ENCODE measurements at places on chromosomes 4 and X.
A peak's percentile ranks its signal among the peaks of the same experiment; 100 is the strongest.

DNA sequence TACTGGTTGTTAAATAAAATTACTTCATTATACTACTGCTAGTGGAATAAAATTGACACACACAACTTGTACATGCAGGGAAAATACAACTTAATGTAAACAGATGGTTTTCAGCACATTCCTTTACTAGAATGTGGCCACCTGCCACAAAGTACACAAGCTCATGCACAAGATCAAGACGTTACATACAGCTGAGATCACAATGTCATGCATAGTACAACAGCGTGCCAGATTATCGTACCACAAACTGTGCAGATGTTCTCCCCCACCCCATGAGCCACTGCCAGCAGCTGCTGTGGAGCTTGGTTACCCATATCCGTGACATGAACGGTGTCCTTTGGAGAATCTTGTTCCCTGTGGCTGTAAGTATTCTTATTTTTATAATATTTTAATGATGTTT, 27.7 kb downstream of the FBXO8 start:
- DNase-seq, result peak; percentile 62

DNA sequence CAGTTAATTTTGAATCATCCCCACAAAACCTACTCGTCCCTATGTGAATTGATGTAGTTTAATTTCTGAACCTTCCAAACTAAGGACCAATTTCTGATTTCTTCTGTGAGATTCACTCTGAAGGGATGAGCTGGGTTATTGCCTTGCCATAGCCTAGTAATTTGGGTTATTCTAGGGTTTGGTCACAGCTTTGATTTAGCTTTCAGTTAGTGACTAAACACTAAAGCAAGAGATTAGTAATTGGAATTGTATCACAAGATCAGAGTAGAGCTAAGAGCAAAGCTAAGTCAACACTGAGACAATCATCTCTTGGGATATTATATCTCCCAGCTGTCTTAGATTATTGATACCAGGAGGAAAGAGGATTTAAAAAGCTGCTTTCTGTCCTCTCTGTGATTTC, 588.0 kb downstream of the CCSER1 start:
- DNase-seq, result no peak

DNA sequence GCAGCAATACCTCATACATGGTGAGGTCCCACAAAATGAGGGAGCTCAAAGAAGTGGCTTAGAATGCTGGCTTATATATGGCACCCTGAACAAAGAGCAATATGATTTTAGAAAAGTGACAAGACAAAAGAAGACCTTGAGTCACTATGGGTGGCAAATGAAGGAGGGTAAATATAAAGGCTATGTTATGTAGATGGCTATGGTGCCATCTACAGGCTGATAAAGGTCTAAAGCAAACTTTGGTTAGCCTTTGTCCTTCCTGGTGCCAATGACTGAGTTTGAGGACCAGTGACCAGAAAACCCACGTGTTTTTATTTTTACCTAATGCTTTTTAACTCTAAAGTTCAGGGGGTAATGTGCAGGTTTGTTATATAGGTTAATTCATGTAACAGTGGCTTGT, 151.8 kb downstream of the CCNG2 start:
- peak; percentile 43 for DNase-seq

DNA sequence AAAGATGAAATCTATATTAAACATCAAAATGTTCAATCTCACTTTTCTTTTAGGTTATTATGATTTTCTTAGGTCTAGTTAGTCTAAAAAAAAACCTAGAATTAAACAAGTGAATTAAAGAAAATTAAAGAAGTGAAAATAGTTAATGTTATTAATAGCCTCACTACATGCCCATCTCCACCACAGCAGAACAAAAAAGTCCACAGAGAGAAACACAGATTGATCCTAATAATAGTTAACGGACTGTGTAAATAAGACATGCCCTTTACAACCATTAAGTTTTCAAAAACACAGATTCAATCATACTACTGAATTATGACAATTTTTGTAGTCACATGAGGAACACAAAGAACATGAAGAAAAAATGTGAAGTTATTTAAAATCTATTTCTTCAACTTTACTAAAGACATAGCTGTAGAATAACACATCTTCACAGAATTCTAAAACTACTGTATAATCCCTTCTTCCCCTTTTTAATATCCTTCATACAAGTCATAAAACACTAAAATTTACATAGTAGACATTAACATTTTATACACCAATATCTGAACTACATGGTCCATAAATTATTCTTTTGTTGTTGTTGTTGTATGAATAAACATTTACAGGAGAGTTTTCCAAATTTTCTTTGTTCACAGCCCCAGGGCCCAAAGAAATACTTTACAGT, 15.3 kb downstream of the HELQ start:
- no peak for DNase-seq

GRCh38 chr4:19728773-19729172, 522.9 kb upstream of the SLIT2 start:
- DNase-seq, result no peak

DNA sequence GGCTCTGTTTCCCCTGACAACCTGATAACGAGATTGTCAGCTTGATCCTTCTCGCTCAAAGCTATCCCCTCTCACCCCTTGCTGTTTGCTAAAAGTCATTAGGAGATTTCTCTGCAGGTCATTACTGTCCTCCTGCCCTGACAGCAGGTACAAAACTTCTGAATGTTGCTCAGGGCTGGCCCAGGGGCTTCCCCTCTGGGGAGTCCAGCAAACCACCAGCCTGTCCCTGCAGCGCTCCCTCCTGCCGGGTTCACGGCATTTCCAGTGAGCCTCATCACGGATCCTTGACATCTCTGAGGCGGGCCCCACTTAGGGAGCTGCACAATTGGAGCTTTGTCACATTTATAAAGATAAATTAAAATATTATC, 5.2 kb upstream of the SORCS2 start:
- no peak for DNase-seq

GRCh38 chrX:117397844-117398243, 718.8 kb downstream of the KLHL13 start:
- no peak for DNase-seq

DNA sequence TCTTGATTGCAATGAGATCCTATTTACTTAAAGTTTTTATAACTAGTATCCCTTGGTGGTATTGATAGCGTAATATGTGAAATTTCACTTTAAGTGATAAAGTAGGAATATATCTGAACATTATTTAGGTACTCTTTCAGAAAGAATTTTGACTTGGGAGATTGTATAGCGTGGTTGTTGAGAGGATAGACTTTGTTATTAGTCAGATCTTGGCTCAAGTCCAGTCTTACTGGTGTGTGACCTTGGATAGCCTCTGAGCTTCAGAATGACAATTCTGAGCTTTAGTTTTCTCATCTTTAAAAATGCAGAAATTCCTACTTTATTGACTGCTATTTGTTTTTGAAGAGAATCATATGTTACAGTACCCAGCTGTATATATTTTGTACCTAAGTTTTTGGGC, 32.6 kb downstream of the DCK start:
- DNase-seq, result peak; percentile 31

- no peak for DNase-seq
Measured at GRCh38 chr4:7002336-7002735, 40.8 kb upstream of the TADA2B start.

DNA sequence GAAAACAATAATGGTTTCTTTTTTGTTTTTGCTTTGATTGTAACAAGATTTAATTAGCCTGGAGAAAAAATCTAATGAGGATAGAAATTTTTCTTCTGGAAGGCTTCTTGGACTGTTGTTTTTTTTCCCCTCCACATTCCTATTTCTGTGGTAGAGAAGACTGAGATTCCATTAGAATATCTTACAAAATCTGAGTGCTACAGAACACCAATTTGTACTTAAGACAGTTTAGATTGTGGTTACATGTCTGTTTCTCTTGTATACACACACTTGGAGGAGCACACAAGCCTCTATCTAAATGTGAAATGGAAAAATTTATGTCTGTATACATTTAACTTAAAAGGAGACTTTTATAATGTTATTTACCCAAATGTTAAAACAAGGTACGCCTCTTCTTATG, 176.9 kb upstream of the ARSJ start:
- no peak for DNase-seq

DNA sequence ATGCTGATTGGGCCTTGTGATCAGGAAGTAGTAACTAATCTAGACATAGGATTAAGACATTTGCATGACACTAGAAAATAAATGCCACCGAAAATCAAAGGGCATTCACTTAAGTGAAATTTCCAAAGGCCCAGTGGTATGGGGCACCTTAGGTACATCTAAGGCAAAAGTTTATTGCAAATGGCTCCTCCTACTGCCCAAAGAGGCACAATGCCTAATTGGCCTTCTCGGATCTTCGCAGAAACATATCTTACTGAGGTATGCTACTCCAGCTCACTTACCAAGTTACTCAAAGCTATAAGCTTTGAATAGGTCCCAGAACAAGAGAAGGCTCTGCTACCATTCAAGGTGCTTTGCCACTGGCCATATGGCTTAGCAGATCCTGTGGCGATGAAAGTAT, 174.8 kb upstream of the CXCL13 start:
- no peak for DNase-seq

DNA sequence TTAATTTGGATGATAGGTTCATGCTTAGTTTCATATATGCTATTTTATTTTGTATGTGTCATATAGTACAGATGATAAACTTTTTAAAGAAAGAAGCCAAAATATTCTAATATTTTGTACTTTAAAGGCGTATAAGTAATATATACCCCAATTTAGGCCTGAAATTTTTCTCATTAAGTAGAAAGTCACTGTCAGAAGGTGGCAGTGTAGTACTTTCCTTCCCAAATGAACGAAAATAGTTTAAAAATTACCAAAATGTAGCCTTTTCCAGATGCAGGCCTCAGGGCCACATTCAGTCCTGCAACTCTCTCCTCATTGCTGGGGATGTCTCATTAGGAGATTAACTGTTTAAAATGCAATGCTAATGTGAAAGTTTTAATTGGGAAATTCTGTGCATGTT, 1263.6 kb downstream of the C4orf33 start:
- no peak for DNase-seq

DNA sequence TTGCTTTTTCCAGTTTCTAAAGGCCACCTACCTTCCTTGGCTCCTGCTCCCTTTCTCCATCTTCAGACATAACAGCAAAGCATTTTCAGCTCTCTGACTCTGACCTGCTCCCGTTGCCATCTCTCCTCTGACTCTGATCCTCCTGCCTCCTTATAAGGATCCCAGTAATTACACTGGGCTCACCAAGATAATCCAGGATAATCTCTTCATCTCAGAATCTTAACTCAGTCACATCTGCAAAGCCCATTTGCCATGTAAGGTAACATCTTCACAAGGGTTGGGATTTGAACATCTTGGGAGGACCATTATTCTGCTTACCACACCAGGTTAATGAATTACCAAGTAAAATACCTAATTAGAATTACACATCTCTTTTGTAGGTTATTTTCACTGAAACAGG, 41.3 kb upstream of the MAGED1 start:
- DNase-seq, result no peak

GRCh38 chrX:131830400-131831184, 192.5 kb upstream of the STK26 start:
- no peak for DNase-seq

- DNase-seq, result no peak
Measured at GRCh38 chr4:41396214-41396613, 139.5 kb downstream of the UCHL1 start.

- DNase-seq, result no peak
Measured at GRCh38 chr4:57443308-57443707, 333.1 kb upstream of the IGFBP7 start.

GRCh38 chrX:132614297-132614696, 125.5 kb upstream of the MBNL3 start:
- DNase-seq, result no peak

GRCh38 chr4:97643179-97643578, 500.1 kb downstream of the STPG2 start:
- no peak for DNase-seq

- DNase-seq, result no peak
Measured at GRCh38 chrX:45842207-45842925, 641.7 kb upstream of the DIPK2B start.

DNA sequence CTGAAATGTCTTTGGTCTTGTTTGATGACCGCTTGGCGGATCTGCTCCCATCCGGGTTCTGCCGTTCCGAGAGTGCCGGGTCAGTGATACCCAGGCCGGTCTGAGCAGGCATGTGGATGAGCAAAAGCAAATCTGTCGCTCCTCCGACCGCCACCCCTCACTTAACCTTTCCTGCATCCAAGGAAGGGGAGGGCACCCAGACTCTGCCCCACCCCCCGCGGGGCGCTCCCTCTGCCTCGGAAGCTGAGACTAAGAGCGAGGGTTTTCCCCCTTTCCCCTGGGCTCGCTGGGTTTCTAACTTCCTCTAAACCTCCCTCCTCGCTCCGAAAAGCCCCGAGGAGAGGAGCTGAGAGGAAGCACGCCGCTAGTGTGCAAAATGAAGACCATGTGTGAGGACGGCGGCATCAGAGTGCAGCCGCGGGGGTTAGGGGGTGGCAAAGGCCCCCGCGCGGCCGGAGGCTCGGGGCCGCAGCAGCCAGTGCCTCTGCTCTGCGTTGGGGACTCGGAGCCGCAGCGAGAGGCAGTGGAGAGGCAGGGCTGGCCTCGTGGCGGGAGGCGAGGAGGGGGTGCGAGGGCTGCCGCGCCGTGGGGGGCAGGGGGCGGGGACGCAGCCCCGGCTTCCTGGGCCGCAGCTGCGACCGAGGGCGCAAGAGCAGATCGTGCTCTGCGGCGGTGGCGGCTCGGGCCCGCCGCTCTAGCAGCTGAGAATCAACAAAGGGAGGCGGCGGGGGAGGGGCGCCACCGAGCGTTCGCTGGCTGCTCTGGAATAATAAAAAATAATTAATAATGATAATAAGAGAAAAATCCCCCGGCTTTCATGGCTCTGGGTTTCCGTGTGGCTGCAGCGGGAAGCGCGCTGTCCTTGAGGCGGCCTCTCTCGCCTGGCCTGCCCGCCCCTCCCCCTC, 55.8 kb upstream of the BCOR start:
- DNase-seq, result no peak

DNA sequence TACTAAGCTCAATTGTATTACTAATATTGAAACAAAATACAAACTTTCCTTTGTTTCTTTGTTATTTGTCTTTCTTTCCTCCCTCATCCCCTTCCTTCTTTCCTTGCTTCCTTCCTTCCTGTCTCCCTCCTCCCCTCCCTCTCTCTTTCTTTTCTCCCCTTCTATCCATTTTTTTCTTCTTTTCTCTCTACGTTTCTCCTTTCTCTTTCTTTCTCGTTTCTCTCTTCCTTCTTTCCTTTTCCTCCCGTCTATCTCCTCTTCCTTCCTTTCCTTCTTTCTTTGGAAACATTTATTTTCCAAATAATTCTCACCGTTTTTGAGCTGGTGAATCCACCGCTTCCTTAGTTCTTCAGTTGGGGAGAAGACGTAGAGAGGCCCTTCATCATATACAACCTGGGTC, 16.3 kb downstream of the BTK start:
- DNase-seq, result no peak

Measured in LNCaP clone FGC (cell line).